Activated T-cell treated with anti-CD3 and anti-CD28 coated beads for 24 hours (primary cell): ENCODE measurements at places on chromosomes 2 and 18.

- DNase-seq: no peak
These were observed 41.4 kb upstream of the EPG5 start for GRCh38 chr18:46008531-46008930.

- DNase-seq: no peak
These were observed 33.6 kb downstream of the ATOH8 start for GRCh38 chr2:85787282-85787980.

- no peak for DNase-seq
These were observed 28.4 kb downstream of the ARHGAP28 start for GRCh38 chr18:6757931-6758330.

DNA sequence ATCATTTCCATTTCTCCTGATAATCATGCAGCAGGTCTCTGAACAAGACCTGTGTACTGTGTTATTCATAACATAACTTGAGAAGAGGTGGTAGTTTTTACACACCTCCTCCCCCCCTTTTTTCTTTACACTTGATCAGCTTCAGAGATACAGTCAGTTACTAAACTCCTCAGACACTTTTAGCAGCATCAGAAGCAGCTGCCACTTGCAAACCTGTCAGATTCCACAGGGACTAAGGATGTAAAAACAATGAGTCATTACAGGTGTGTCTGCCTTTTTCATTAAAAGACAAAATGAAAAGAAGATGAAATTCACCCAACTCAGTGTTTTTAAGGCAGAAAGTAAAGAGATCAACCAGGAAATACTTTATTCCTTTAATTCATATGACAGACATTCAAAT, 254.0 kb downstream of the NRXN1 start:
- DNase-seq: no peak

GRCh38 chr2:208489687-208490086, 83.1 kb downstream of the PTH2R start:
- no peak for DNase-seq

DNA sequence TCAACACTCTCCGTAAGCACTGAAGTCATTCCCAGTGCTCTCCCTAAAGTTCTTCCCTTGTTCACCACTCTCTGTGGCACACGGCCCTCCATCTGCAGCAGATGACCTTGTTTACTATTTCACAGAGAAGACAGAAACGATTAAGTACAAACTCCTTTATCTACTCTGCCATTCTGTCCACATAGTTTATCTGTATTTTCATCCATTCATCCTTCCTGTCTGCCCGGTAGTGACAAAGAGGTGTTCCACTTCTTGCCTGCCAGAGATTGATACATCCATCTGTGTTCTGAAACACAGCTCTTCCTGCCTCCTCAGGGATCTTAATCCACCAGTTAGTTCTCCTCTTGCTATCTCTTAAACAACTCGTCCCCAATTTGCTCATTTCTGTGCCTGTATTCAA, 77.9 kb upstream of the CD226 start:
- DNase-seq: no peak
